ENCODE measurements at places on chromosomes 11 and 22.

- DNase-seq, result no peak
These were observed 212.3 kb upstream of the ZBED5 start for GRCh38 chr11:11069841-11070835.

DNA sequence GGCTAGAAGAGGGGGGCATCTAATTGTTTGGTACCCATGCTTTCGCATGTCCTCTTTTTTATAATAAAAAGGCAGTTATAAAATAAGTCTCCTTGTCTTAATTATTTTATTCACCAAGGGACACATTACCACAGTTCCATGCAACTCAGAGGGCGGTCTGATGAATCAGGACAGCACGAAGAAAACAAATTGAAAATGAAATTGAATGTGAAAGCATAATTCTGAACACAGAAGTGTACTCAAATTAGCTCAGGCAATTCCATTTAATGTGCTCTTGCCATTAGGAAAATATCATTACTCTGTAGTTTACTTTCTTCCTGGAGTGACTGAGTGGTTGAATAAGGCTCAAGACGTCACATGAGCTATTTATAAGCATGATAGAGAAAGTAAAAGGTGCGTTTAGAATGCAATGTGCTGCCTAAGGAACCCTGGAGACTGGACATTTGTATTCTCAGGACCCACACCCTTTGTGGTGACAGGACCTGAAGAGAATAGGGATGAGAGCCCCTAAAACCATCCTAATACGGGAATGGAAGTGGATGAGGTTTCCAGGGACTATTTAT, 59.6 kb downstream of the MTNR1B start:
- no peak for DNase-seq

GRCh38 chr22:33271390-33272161, 213.4 kb upstream of the SYN3 start:
- no peak for DNase-seq

DNA sequence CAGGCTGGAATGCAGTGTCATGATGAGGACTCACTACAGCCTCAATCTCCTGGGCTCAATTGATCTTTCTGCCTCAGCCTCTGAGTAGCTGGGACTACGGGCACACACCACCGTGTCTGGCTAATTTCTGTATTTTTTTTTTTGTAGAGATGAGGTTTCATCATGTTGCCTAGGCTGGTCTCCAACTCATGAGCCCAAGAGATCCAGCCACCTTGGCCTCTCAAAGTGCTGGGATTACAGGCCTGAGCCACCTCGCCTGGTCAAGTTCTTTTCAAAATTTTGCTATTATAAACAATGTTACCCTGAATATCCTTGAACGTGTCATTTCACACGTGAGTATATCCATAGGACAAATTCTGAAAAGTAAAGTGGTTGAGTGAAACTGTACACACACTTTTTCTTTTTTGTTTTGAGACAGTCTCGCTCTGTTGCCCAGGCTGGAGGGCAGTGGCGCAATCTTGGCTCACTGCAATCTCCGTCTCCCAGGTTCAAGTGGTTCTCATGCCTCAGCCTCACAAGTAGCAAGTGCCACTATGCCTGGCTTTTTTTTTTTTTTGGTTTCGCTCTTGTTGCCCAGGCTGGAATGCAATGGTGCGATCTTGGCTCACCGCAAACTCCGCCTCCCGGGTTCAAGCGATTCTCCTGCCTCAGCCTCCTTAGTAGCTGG, 21.6 kb upstream of the EP300 start:
- DNase-seq, result no peak

GRCh38 chr11:111932611-111932950, 4.6 kb upstream of the DIXDC1 start:
- no peak for DNase-seq

DNA sequence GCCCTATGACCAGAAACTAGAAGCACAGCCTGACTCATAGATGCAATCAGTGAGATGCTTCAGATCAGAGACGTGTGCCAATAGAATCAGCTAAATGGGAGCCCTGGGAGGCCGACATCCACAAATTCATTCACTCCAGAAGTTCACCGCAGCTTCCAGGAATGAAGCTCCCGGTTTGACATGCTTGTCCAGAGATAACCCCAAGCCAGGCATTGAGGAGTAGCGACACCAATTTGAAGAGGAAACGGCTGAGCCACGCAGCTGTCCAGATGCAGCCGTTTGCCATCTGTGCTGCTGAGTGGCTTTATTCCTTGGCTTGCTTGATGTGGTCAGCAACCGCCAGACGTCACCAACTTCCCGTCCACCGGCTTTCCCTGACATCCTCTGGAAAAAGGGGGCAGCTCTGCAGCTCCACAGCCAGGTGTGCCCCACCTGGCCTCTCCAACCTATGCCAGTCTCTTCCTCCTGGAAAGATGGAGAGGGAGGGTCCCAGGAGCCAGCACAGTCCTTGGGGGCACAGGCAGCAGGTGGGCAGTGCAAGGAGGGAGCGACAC, 123.9 kb upstream of the OPCML start:
- no peak for DNase-seq

- no peak for DNase-seq
These were observed 31.0 kb upstream of the AMOTL1 start for GRCh38 chr11:94737171-94737611.

GRCh38 chr22:42320443-42321416, 50.3 kb upstream of the TCF20 start:
- DNase-seq, result no peak

DNA sequence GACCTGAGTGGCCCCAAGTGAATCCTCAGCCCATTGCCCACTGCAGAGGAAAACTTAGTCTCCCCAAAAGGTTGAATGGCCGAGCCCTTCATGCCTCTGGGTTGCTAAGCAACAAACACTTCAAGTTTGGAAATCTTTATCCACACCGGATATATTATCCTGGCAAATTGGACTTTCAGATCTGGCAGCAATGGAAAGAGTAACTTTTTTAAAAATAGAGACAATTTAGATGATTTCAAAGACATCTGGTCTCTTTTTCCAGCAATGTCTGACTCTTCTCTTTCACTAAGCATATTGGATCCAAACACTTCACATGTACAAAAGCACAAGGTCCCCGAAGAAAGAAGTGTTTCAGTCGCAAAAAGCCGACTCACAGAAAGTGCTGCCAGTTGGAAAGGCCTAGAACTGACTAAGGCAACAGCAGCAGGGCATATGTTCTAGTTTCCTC, 505.3 kb downstream of the SOX6 start:
- no peak for DNase-seq

DNA sequence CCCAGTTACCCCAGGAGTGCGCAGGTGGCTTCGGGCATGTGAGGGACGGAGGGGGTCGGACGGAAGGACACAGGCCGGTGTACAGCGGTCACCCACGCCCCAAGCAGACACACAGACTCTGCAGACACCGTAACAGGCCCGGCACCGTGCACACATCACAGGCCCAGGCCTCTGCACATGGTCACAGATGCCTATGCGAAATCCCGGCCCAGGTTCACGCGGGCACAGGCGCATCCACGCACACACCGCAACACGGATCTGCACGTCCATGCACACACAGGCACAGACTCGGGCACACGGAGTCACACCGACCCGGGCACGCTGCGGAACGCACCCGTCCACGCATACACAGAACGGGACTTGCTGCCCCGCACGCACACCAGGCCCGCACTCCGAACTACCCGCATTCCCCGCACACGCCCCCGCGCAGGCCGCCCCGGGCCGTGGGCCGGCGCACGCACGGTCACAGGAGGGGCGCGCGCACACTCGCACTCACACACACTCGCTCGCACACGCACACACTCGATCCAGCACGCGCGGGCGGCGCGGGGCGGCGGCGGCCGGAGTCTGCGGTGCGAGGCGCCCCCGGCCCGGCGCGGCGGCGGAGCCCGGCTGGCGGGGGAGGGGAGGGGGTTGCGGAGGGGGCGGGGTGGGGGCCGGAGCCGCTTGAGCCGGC, at the start of gene MGAT3:
Gene MGAT3 (plus strand): TSS at position 491 of the 676 bp plus-strand sequence. CDS start 30,336 bp downstream, outside the sequence.
- DNase-seq, result no peak

GRCh38 chr11:1453611-1454034, 33.0 kb downstream of the MOB2 start:
- peak; percentile 36 for DNase-seq

GRCh38 chr11:83174008-83174407, 17.1 kb downstream of the PCF11 start:
- DNase-seq, result no peak

- DNase-seq, result no peak
These were observed 41.6 kb downstream of the C11orf71 start for GRCh38 chr11:114358716-114359115.

DNA sequence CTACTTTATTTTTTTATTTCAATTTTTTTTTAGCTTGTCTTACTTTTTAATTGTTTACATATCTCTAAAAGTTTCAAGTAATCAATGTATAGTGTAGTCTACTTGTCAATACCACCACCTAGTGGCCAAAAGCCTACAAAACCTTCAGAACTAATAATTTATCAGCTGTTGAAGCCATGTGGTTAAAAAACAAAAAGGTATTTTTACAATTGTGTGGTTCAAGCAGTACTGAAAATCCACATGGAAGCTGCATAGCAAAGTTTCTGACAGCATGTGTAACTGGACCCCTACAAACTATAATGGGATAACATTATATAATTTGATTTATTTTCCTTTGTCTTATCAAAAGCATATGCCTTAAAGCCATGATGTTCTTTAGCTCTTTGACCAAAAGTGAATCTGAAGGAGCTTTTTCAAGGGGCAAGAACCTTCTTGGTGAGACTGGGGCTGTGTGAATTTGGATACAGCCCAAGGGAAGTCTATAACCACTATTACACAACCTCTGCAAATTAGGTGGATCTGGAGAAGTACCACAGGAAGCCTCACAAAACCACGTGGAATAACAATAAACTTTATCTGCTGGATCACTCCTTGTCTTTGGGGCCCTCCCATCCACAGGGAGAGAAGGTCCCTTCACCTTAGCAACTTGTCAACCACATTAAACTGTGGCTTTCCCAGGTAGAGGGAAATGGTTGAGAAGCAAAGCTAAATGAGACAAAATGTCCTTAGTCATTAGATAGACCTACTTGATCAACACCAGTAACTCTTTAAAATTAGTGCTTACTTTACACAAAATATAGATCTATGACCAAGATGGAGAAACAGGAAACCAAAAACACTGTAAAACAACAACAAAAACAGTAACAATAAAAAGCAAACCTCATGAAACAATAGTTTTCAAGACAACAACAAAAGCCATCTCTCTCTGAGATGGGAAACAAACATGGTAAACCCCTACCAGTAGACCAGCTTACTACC, 9.9 kb downstream of the NARS2 start:
- peak; percentile 43 for DNase-seq

- DNase-seq, result no peak
These were observed 39.1 kb downstream of the MYO7A start for GRCh38 chr11:77167111-77167626.

DNA sequence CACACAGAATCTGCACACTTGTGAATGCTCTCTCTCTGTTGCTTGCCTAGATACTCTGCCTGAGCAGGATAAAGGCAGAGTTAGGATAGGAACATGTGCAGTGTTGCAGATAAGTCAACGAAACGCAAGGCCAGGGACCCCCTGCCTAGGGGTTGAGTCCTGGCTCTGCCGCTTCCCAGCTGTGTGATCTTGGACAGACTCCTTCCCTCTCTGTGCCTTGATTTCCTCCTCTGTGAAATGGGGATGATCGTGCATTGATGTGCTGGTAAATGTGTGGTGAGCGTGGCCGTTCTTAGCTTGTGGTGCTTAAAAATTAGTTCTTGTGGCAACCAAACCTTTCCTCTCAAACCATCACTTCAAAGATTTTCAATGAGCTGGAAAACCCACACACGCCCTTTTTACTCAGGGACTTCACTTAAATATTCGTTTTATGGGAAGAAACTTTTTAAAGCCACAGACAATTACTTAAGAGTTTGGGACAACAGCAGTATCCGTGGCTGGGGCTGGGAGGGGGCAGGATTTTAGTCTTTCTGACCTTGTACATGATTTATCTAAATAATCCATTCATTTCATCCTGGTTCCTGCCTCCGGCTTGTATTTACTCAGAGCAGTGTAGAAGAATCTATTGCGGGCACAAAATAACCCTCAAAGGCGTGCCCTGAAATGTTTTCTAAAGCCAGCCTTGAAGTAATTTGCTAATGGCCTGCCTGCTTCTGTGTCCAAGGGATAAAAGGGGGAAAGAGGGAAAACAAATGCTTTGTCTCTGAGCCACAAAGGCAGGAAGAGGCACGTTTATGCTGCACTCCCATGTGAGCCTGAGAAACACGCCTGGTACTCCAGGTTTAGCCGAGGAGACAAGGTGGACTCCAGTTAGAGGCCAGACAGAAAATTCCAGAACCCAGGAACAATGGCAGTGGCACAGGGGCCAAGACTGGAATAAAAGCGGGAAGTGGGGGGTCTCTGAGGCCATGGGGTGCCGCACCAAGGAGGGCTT, 85.0 kb upstream of the CRYBB3 start:
- DNase-seq, result no peak

DNA sequence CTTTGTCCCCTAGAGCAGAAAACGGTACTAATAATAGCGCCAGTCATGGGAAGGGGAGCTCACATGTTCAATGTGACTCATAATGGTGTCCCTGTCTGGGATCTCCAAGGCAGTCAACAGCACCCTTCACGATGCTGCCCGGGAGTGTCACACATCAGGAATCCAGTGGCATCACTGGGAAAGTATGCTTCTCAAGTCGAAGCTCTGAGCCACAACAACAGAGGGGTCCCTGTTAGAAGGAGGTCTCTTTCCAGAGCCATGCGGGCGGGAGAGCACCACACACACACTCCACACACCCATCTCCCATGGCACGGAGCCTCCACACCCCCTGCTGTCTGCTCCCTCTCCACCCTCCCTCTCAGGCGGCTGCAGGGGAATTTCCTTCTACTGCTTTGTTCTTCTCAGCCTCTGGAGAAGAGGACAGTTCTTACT, 119.7 kb downstream of the ETS1 start:
- peak; percentile 80 for DNase-seq

GRCh38 chr11:30741039-30741550, 154.9 kb upstream of the MPPED2 start:
- no peak for DNase-seq

GRCh38 chr11:132942611-132943356, 589.5 kb downstream of the OPCML start:
- DNase-seq, result no peak

GRCh38 chr22:46618667-46619066, 1.5 kb upstream of the GRAMD4 start:
- no peak for DNase-seq

GRCh38 chr11:118622376-118623268, 15.2 kb downstream of the PHLDB1 start:
- DNase-seq, result no peak

- DNase-seq, result no peak
These were observed 72.0 kb downstream of the ZBTB16 start for GRCh38 chr11:114131461-114131864.

- DNase-seq, result no peak
These were observed 97.4 kb upstream of the POU2AF2 start for GRCh38 chr11:111148121-111148520.

DNA sequence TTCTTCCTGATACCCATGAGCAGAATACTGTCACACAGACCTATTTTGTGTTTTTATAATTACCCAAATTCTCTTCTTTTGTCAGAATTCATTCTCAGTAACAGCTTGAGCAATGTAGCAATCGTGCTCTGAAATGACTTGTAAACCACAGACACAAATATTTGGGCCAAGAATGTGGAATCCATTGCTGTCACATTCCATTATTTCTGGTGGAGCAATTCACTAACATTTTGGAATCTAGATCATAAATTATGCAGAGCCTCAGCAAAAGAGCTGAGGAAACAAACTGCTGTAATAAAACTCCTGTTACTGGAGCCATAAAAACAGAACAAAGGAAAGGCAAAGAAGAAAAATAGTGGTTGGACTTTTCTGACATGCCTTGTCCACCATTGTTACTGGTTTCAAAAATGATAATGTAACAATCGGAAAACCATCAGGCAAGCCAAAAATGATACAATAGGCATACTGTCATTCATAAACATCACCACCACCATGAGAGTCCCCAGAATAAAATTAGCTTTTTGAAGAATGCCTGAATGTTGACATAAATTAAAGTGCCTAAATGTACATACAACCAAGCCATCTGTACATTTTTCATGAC, 223.4 kb upstream of the PITPNB start:
- no peak for DNase-seq
